Stimulated activated effector memory CD8-positive, alpha-beta T cell treated with anti-CD3 and anti-CD28 coated beads, Interleukin-12 subunit alpha, Interleukin-12 subunit beta, amount 100 ng/mL, for 72 hours (primary cell): ENCODE measurements at places on chromosomes 1 and 21.

- DNase-seq: no peak
These were observed 8.4 kb upstream of the UBE2U start for GRCh38 chr1:64195081-64195395.

GRCh38 chr1:5658340-5659316 is 333.6 kb downstream of the NPHP4 start:
- no peak for DNase-seq

DNA sequence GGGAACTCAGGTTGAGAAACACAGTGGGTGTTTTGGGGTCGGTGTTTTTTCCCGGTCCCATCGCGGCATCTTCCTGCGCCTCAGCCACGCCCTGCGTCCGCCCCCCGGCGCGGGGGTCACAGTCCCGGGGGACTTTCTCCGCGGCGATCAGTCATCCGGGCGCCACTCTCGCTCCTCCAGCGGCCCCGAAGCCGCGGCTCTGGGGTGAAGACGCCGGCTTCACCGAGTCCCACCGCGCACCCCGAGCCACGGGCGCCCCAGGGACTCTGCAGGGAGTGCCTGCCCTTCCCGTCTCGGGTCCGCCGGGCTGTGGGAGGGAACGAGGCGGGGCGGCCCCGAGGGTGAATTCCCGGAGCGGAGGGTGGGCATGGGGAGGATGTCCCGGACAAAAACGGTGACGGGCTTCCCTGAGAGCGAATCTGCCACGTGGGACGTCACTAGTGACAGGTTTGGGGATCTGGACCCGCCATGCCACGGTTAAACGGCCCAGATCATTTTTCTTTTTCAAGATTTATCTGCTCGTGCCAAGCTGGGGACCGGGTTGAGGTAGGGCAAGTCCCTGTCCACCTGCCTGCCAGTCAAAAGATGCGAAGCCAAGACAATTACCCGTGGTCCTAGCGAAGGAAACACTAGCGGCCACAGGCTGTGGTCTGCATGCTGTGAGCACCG is 717 bp upstream of the BATF3 start:
- peak; percentile 97 for DNase-seq

DNA sequence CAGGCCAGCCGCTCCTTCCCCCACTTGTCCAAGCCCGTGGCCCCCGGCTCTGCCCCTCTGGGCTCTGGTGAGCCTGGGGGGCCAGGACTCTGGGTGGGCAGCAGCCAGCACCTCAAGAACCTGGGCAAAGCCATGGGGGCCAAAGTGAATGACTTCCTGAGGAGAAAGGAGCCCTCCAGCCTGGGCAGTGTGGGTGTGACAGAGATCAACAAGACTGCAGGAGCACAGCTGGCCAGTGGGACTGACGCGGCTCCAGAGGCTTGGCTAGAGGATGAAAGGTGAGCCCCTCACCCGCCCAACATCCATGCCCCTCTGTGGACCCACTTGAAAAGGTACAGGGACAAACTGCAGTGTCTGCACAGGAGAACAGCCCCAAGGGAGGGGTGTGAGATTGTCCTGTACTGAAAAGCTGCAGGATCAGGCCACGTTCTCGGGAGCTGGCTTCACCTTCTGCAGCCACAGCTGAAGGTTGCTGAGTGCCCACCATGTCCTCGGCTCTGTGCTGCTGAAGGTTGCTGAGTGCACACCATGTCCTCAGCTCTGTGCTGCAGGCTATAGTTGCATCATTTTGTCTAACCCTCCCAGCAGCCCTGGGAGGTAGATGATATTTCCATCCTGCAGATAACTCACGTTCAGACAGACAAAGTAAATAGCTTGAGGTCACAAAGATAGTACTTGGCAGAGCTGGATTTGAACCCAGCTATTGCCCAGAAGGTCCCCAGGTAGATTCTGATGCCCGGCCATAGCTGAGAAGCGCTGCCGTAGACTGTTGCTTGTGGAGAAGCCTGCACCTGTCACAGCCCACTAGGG is 618 bp downstream of the C1orf226 start:
- DNase-seq: no peak

GRCh38 chr1:178942285-178943198 is 71.7 kb upstream of the ANGPTL1 start:
- DNase-seq: peak; percentile 43
